Stimulated activated CD4-positive, alpha-beta T cell treated with anti-CD3 and anti-CD28 coated beads, Interleukin-12 subunit alpha, Interleukin-12 subunit beta, amount 100 ng/mL, for 24 hours (primary cell): ENCODE measurements at places on chromosomes 5 and 9.
A peak's percentile ranks its signal among the peaks of the same experiment; 100 is the strongest.

DNA sequence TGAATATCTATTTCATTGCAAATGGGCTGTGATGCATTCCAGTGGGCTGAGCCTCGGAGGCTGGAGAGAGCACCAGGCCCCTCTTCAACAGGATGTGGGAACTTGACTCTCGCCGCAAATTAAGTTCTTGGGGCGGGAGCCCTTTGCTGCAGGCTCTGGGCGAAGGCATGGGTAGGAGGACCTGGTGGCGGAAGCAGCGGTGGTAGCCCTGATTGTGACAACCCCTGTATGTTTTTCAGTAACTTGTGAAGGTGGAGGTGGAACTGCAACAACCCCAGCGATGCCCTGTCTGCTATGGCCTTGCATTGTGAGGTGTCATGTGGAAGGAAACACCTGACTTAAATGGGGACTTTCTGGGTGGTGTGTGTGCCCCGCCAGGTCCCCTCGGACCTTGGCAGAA, 9.4 kb downstream of the FYB1 start:
- peak; percentile 69 for DNase-seq

GRCh38 chr5:115599502-115599901, 2.8 kb downstream of the TICAM2 start:
- no peak for DNase-seq

DNA sequence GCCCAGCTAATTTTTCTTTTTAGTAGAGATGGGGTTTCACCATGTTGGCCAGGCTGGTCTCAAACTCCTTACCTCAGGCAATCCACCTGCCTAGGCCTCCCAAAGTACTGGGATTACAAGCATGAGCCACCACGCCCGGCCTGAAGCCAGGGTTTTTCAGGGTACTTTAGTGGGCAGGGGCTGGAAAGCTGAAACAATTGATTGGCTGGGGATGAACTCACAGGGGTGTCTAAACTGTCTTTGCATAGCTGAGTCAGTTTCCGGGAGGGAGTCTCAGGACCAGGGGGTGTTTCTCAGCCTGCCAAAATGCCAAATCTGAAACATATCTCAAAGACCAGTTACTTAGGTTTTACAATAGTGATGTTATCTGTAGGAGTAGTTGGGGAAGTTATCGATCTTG, 46.1 kb downstream of the PRUNE2 start:
- no peak for DNase-seq

- no peak for DNase-seq
These were observed 68.2 kb downstream of the DMRTA1 start for GRCh38 chr9:22514871-22515270.

DNA sequence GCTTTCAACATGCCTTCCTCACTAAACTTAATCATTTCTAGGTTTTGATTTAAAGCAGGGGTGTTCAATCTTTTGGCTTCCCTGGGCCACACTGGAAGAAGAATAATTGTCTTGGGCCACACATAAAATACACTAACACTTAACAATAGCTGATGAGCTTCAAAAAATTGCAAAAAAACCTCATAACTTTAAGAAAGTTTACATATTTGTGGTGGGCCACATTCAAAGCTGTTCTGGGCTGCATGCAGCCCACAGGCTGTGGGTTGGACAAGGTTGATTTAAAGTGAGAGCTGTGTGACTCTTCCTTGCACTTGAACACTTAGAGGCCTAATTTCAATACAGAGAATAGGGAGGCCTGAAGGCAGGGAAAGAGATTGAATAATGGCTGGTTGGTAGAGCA, 598.3 kb downstream of the EFNA5 start:
- DNase-seq, result no peak

- DNase-seq, result no peak
These were observed 4.4 kb downstream of the RC3H2 start for GRCh38 chr9:122900791-122901190.
